Dorsolateral prefrontal cortex (tissue), 122 donors: ENCODE measurements at places on chromosomes 11 and 22.

DNA sequence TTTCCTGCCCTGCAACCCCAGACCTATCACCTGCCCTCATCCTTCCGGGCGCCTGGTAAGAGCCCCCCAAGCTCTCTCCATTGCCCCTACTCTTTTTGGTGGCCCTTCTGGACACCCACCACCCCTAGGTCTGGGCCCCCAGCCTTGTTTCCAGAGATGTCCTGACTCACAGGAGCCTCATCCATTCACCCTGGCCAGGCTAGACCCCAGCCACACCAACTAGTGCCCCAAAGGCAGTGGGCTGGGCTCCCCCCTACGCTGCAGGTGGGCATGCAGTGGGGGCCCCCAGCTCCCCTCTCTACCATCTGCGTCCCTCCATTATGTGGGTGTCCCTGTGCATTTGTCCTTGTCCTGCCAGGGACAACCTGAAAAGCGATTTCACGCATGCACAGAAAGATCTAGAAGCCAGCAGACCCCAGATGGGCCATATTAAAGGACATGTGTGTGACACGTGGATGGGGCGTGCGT lies 1.4 kb downstream of the MRGPRF start:
- DNase-seq: no peak

GRCh38 chr22:31083377-31083768 lies 2.3 kb downstream of the SMTN start:
- no peak for DNase-seq

- DNase-seq: no peak
Observed at GRCh38 chr11:76282811-76283595, 76.7 kb upstream of the WNT11 start.

DNA sequence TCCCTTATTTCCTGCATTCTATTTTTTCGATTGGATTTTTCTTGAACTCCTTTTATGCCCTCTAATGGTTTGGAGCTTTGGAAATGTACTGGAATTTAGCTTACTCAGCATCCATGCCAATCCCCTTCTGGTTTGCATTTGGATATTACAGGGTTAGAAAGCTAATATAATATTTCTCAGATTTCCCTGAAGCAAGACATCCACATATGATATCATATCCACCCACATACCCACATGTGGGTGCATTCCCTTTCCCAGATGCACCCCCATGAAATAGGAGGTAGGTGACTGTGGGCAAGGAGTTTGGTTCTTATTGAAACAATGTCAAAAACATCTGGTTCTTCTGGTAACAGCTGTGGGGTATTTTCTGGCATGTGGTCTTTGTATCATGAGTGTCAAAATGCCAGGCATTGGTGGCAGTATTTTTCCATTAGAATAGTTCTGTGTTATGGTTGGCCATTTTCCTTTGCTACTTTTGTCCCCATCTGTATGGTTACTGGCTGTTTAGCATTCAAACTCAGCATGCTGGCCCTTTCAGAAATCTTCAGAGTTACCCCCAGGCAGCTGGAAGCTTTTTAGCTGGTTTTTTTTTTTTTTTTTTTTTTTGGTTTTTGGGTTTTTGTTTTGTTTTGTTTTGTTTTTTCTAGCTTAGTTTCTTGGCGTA lies 32.7 kb upstream of the DDX10 start:
- DNase-seq: no peak

- DNase-seq: peak; percentile 26
Observed at GRCh38 chr22:46844606-46845210, 82.3 kb downstream of the TBC1D22A start.

- no peak for DNase-seq
Observed at GRCh38 chr22:31253949-31254348, 38.3 kb downstream of the PIK3IP1 start.

DNA sequence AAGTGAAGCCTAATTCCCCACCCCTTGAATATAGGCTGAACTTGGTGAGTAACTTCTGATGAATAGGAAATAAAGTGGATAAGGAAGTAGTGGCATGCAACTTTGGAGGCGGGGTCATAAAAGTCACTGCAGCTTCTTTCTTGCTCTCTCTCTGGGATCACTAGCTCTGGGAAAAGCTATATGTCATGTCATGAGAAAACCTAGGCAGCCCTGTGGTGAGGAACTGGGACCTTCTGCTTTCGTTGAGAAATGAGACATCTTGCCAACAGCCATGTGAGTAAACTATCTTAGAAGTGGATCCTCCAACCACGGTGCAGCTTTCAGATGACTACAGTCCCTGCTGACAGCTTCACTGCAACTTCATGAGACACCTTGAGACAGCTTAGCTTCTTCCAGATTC lies 15.7 kb downstream of the ZNF214 start:
- no peak for DNase-seq

- no peak for DNase-seq
Observed at GRCh38 chr11:75154646-75155569, 4.0 kb downstream of the SLCO2B1 start.

GRCh38 chr11:2420502-2421225 lies 20.1 kb downstream of the TSSC4 start:
- DNase-seq: peak; percentile 54

GRCh38 chr11:86551288-86552092 lies 120.9 kb downstream of the ME3 start:
- DNase-seq: no peak

GRCh38 chr11:1064167-1064566 lies 10.5 kb upstream of the MUC2 start:
- DNase-seq: no peak

GRCh38 chr11:18633256-18634139 lies 644 bp downstream of the SPTY2D1 start:
- DNase-seq: no peak
